NCI-H1417 treated with DMSO at 0.1 percent for 48 hours (cell line): ENCODE measurements at places on chromosomes 7 and 10.

DNA sequence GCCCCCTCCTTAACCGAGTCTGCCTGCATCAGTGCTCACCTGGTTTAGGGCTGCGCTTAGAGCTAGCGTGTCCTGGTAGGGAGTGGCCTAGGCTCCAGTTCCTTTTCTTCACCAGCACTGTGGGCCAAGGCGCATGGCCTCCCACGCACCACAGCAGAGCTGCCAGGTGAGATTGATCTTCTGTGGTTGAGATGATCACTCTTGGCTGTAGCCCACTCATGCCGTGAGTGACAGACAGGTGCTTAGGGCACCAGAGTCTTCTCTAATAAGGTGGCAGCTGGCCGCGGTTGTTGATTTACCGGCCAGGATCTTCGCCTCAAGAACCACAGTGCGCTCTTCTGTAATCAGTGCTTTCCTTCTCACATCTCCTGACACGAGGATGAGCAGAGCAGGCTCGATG lies 157.2 kb upstream of the INSYN2A start:
- DNase-seq: no peak

GRCh38 chr7:155648752-155649339 lies 4.4 kb downstream of the RBM33 start:
- no peak for DNase-seq

- DNase-seq: no peak
Measured at GRCh38 chr10:21372651-21373410, 152.7 kb downstream of the SKIDA1 start.

GRCh38 chr10:76645341-76645740 lies 992.3 kb downstream of the KCNMA1 start:
- no peak for DNase-seq

DNA sequence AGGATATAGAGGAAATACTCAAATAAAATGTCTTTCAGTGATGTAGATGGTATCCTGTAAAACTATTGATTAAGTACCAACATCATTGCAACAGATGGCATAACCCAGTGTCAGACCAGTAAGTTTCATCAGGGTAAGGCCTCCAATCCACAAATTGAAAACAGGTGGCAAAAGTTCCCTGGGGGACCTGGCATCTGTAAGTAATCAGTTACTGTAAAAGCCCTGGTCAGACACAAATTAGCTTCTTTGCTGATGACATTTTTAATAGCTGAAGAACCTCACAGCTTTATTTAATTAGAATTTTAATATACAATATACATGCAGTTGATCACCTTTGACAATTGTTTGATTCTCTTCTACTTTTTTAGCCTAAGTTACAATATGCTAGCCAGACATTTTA lies 152.5 kb downstream of the PLXDC2 start:
- no peak for DNase-seq

DNA sequence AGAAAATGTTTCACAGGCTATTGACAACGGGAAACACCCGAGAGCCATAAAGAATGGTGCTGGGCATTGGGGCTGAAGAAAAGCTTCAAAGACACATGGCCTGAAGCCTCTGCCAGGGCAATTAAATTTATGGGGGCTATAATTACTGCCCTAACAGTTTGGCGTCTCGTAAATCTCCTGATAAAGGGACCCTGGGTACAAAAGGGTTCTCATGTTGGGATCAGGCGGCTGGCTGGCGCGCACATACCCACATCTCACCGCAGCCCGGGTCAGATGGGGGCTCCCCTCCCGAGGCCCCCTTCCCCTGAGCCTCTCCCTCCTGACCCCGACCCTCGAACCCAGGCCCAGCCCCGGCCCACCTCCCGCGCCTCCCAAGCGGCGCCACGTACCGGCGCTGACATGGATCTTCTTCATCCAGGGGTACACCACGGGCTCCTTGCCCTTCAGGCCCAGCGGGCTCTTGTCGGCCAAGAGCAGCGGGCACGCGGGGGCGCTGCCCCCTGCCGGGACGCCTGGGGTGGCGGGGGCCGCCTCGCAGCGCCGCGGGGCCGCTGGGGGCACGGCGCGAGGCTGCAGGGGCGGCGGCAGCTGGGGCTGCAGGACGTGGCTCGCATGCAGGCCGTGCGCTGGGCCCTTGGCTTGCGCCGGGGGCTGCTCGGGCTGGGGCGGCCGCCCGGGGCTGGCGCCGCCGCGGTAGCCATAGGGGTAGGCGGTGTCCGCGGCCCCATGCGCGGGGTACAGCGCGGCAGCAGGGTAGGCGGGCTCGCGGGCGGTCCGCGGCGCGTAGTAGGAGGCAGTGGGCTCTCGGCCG lies 623 bp downstream of the HOXA4 start:
- DNase-seq: peak; percentile 37

- no peak for DNase-seq
Measured at GRCh38 chr7:133139350-133139749, 57.5 kb upstream of the CHCHD3 start.

DNA sequence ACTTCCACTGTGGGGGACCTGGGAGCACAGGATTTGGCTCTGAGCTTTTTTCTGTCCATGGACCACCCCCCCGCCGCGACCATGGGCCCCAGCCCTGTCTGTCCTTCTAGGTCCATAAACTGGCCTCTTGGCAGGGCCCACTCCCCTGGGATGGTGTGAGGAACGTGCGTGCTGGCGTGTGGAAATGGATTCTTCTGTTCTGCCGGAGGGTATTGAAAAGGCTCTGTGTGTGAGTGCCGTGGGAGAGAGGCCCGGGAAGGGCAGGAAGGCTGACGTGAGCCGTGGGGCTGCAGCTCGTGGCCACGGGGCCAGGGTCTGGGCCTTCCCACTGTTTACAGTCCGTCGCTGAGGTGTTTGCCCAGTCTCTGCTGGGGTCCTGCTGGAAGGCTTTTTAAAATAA lies 123.7 kb downstream of the GRK5 start:
- no peak for DNase-seq

DNA sequence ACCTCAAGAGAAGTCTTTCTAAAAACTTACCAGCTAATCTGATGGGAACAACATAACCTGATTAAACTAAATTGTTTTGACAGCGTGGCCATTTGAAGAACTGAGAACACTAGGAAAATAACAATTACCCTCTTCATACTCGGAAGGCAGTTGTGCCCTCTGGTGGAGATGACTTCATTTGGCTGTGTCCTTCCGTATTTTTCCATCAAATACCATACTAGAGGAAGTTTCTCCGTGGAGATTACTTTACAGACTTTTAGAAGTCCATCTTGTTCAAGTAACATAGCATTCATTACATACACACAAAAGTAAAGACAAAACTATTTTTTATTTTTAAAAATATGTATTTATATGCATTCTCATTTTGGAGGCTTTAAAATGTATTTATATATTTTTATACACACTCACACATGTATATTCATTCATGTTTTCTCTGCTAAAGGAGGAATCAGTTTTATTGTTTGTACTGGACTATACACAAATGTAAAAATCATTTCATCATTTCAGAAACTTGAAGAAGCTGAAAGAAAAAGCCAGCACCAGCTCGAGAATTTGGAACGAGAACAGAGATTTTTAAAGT lies 25.2 kb downstream of the SMNDC1 start:
- DNase-seq: no peak

- no peak for DNase-seq
Measured at GRCh38 chr10:132588301-132589013, 50.9 kb downstream of the INPP5A start.

DNA sequence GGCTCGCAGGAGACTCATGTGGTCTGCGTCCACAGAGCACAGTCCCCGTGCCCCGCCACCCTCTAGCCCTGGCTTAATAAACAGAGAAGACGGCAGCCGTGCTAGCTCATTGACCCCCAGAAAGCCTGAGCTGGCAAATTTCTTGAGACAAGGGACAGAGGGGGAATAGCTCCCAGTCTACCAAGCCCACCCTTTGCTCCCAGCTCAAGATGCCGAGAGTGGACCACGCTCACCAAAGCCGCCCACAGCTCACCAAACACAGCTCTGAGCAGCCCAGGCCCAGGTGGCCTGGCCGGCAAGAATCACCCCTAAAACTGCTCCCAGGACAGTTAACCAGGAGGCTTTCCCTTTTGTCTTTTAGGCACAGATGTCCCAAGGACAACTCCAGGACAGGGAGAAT lies 5.4 kb downstream of the PDGFA start:
- DNase-seq: no peak

DNA sequence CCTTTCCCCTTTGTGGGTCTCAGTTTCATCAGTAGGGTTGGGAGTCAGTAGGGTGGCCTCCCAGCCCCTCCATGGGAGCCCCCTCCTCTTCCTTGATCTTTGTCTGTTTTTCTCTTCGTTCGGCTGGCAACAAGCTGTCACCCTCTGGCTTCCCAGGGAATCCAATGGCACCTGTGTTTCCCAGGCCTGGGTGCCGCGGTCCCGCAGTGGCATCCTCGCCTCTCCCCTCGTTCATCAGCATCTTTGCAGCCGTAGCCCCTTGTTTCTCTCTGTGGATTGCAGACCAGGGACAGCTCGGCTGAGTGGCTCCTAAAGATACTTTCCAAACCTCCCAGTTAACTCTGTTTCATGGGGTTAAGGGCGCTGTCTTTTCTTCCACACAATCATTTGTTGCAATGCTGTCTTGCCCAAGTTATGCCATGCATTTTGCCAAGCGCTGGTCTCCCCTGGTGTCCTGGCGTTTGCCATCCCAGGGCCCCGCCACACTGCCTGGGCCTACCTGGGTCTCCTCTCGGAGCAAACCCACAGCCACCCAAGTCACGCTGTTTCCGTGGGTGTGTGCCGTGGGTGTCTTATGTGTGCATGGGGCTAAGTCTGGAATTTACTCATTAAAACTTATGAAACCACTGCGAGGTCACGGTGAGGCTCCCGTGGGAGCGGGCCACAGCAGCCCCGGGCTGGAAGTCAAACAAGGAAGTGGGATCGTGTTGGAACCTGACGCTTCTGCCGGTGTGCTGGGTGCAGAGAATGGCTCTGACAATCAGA lies 189.4 kb upstream of the SHH start:
- no peak for DNase-seq

GRCh38 chr10:24553051-24553612 lies 170.6 kb downstream of the ARHGAP21 start:
- no peak for DNase-seq

- DNase-seq: no peak
Measured at GRCh38 chr10:91883549-91884444, 25.5 kb downstream of the FGFBP3 start.

DNA sequence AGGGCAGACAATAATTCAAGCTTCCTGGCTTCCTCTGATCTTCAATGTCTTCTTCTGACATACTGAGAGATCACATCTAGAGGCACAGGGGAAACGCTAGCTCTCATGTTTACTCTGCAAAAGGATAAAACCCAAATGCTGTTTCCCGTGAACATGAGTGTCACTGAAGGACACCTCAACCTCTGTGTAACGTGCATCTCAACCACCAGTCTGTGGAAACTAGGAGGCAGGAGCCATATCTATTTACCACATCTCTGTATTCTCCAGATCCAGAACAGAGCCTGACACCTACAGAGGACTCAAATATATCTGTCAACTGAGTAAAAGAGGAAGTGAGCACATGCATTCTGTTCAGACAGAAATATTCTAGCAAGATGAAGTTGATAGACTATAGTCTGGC lies 140.3 kb upstream of the TARP start:
- no peak for DNase-seq

GRCh38 chr7:19392246-19392645 lies 247.0 kb upstream of the FERD3L start:
- DNase-seq: no peak

DNA sequence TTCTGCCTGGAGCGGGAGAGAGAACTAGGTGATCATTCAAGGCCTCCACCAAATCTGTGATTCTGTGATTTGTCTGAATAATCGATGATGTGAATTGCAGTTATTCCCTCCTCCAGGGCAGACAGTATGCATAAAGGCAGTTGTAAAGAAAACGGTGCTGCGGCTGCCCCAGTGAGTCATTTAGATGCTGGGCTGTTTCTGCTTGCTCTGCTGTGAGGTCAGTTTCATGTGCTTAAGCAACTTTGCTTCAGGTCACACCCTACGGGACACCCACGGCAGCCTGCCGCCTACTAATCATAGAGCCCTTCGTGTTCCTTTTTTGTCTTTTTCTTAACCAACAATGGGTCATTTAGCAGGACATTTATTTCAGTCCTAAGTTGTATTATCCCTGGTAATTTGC lies 158.1 kb upstream of the PITRM1 start:
- DNase-seq: no peak

DNA sequence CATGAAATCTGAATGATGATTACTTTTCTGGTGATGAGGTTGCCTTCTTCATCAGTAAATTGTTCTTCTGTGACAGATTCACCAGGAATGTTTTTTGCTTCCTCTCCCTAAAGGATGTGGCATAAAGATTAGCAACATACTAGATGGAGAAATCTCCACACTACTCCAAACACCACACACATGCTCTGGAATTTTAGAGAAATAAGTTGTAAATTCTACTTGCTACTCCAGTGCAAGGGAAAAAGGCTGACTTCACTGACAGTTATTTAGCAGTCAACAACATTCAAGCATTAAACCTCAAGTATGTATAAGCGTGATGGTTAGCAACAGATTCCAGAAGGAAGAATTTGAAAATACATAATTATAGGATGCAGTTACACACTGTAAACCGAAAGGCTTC lies 137.9 kb upstream of the CCDC6 start:
- no peak for DNase-seq

GRCh38 chr7:16086743-16087142 lies 334.6 kb downstream of the CRPPA start:
- no peak for DNase-seq

DNA sequence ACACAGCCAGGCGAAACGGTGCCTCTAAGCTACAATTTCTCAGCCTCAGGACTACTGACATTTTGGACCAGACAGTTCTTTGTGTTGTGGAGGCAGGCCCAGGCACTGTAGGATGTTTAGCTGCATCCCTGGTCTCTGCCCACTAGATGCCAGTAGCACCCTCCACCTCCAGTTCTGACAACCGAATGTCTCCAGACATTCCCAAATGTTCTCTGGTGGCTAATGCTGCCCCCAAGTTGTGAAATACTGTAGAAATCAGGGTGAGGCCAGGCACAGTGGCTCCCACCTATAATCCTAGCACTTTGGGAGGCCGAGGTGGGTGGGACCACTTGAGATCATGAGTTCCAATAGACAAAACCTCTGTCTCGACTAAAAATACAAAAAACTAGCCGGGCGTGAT lies 18.2 kb downstream of the HNRNPF start:
- no peak for DNase-seq

GRCh38 chr10:129728246-129728820 lies 235.7 kb downstream of the EBF3 start:
- no peak for DNase-seq

DNA sequence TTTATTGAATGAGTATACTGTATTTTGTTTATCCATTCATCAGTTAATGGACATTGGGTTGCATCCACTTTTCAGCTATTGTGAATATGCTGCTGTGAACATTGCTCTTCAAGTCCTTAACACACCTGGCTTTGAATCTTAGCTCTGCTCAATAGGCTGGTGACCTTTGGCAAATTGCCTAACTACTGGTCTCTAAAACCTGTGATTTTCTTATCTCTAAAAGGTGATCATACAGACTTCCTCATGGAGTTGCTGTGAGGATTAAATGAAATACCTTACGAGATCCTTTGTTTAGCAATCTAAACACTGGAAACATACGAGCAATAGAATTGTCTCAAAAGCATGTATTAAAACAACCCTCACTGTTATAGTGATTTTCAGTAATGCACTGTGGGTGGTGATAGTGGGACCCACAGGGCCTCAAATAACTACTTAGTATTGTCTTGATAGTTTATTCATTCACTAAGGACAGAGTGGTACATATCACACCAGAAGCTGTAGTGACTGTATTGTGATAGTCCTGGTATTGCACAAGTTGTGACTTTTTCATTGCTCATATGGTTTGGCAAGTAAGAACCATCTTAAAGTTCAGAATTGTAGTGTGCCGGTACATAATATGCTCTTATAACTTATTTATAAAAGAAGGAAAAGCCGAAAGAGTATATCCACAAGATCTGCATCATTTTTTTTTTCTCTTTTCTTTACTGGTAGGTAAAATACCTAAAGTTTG lies 257.6 kb downstream of the EXOC4 start:
- DNase-seq: no peak

GRCh38 chr7:34104115-34104514 lies 198.8 kb downstream of the BMPER start:
- no peak for DNase-seq
